SK-N-SH (cell line): ENCODE measurements at places on chromosomes 6 and 20. TPM values are rescaled to one million over a fixed set of nuclear protein-coding genes. Genes with fewer than 3 reads are reported as not detected.

Gene TEAD3
- polyA plus RNA-seq = 5.2 and 7.1 TPM in 2 replicates

Gene FARS2
- polyA plus RNA-seq = 12.5 and 16.1 TPM in 2 replicates

Gene AGER
- polyA plus RNA-seq = 2.9 and 3.5 TPM in 2 replicates

Gene VNN1
- not detected in 2 replicates for polyA plus RNA-seq

Gene SLC35D3
- polyA plus RNA-seq = 0.05 and 0.16 TPM in 2 replicates

Gene MRPS10
- polyA plus RNA-seq = 29.8 and 35.5 TPM in 2 replicates

Gene OR2J3
- polyA plus RNA-seq = not detected in 2 replicates

Gene THBD
- polyA plus RNA-seq = 0.13 and 0.33 TPM in 2 replicates

- H3K36me3 ChIP-seq = no peaks in the 10 kb centered on the region
- H3K27ac ChIP-seq = peak overlapping the region; percentile 49
- H3K27me3 ChIP-seq = no peaks in the 10 kb centered on the region
- no peak for DNase-seq
- no peak overlapping the region for H3K4me3 ChIP-seq
- H3K4me1 ChIP-seq = peaks cover 7% of the 10 kb centered on the region; the same call in 1 of the 2 replicates
These were observed 22.9 kb downstream of the PTPN1 start for GRCh38 chr20:50533061-50533460.

- H3K4me1 ChIP-seq = peaks cover 25% of the 10 kb centered on the region
- H3K27me3 ChIP-seq = no peaks in the 10 kb centered on the region
- peak overlapping the region; percentile 79 for H3K4me3 ChIP-seq
- no peaks in the 10 kb centered on the region; the same call in 1 of the 2 replicates for H3K36me3 ChIP-seq
- no peak overlapping the region; the same call in 1 of the 2 replicates for H3K27ac ChIP-seq
These were observed 46.9 kb upstream of the TRIM26 start for GRCh38 chr6:30260036-30260504.

GRCh38 chr20:31560094-31560745, 44.9 kb upstream of the ID1 start:
- H3K27ac ChIP-seq = peak overlapping the region; percentile 73
- peak; percentile 68 for DNase-seq
- H3K36me3 ChIP-seq = peaks cover 26% of the 10 kb centered on the region
- no peaks in the 10 kb centered on the region for H3K27me3 ChIP-seq
- H3K4me3 ChIP-seq = peak overlapping the region; percentile 54; the same call in 1 of the 2 replicates

GRCh38 chr6:70080443-70081070, 214.2 kb downstream of the COL19A1 start:
- H3K27ac ChIP-seq = no peak overlapping the region
- H3K36me3 ChIP-seq = no peaks in the 10 kb centered on the region
- no peak for DNase-seq
- no peaks in the 10 kb centered on the region for H3K27me3 ChIP-seq
- no peak overlapping the region for H3K4me3 ChIP-seq

DNA sequence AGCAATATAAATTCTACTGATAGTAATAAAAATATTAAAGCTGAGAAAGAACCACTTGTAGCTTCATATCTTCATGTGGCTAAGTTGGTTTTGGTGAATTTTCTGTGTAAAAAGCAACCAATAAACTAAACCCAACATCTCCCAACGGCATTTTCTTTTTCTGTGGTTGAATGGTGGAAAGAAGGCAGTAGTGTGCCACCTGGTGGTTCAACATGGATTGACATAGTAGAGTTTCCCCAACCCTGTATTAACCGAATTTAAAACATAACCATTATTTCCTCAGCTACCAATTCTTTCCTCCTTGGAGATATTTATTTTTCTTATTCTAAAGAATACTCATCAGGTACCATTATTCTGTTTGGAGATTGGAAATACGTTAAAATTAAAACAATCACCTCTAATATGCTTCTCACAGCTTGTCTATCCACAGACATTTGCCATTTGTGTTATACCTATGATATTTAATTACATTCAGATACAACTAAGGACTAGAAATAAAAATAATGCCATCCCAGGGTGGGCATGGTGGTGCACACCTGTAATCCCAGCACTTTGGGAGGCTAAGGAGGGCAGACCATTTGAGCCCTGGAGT, 117.1 kb upstream of the EEF1E1 start:
- H3K4me1 ChIP-seq = no peaks in the 10 kb centered on the region
- H3K27ac ChIP-seq = no peak overlapping the region
- H3K27me3 ChIP-seq = no peaks in the 10 kb centered on the region

DNA sequence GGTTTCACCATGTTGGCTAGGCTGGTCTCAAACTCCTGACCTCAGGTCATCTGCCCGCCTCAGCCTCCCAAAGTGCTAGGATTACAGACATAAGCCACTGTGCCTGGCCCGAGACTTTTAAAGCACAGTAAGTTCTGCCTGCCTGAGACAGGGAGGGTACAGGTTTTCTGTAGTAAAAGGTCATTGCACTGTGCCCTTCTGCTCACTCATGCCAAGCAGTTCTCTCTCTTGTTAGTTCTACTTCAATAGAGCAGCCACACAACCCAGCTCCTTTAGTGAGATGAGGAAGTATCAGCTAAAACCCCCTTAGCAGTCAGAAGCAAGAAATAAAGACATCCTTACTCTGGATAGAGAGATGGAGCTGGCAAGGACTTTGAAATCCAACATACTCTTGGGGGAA, 52.4 kb upstream of the ARMH2 start:
- H3K27me3 ChIP-seq = no peaks in the 10 kb centered on the region
- H3K36me3 ChIP-seq = no peaks in the 10 kb centered on the region
- H3K4me1 ChIP-seq = no peaks in the 10 kb centered on the region
- H3K27ac ChIP-seq = no peak overlapping the region
- no peak overlapping the region for H3K4me3 ChIP-seq

DNA sequence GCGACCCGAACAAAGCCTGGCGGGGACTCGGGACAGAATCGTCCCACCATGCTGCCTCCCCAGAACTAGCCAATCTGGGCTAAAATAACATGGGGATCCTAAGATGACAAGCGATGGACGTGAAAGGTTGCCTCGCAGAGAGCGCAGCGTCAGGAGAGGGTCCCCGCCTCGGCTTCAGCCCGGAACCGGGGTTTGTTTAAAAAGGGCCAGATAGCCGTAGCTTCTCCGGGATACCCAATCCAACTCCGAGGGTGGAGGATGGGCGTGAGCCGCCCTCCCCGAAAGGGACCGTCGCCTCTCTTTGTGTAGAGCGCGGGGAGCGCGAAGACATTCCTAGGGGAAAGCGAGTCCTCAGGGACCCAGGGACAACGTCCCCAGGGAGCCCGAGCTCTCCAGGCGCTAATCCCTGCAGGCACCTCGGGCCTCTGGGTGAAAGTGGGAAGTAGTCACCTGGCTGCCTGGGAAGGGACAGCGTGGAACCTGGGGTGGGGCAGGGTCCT, 643 bp downstream of the CD24 start:
- H3K36me3 ChIP-seq = peaks cover 4% of the 10 kb centered on the region; the same call in 1 of the 2 replicates
- peaks cover 4% of the 10 kb centered on the region for H3K4me1 ChIP-seq
- H3K4me3 ChIP-seq = no peak overlapping the region
- H3K27me3 ChIP-seq = peaks cover 54% of the 10 kb centered on the region
